ENCODE measurements at places on chromosomes 2 and 18. TPM values are rescaled to one million over a fixed set of nuclear protein-coding genes. Genes with fewer than 3 reads are reported as not detected.

FABP1 gene
- total RNA-seq = not detected

CD8A gene
- not detected for total RNA-seq

TRAPPC12 gene
- total RNA-seq = 59.9 TPM

CYP26B1 gene
- total RNA-seq = not detected

FAP gene
- total RNA-seq = 10.3 TPM

RNU2-63P gene
- total RNA-seq = not detected
